ENCODE measurements at places on chromosomes 13 and 19. TPM values are rescaled to one million over a fixed set of nuclear protein-coding genes. Genes with fewer than 3 reads are reported as not detected.

PRRG2 gene
- 0.40 TPM for total RNA-seq

DACT3 gene
- 23.8 TPM for total RNA-seq

UBE2L5 gene
- not detected for total RNA-seq

CHMP2A gene
- total RNA-seq: 138 TPM

ZNF559 gene
- total RNA-seq: 18.2 TPM

ZNF429 gene
- 10.8 TPM for total RNA-seq

POLRMT gene
- 37.3 TPM for total RNA-seq

PHF11 gene
- total RNA-seq: 20.5 TPM

S1PR5 gene
- total RNA-seq: 0.75 TPM

KCNK6 gene
- 14.1 TPM for total RNA-seq

CGB8 gene
- not detected for total RNA-seq

ZIC5 gene
- 0.05 TPM for total RNA-seq

PRTN3 gene
- total RNA-seq: 0.62 TPM

All from cardiac septum (tissue), 1 donor.